Activated T-helper 1 cell treated with anti-CD3 and anti-CD28 coated beads, Interleukin-2, amount 50 U/mL, for 16 hours (primary cell): ENCODE measurements at places on chromosomes 7 and 10.

DNA sequence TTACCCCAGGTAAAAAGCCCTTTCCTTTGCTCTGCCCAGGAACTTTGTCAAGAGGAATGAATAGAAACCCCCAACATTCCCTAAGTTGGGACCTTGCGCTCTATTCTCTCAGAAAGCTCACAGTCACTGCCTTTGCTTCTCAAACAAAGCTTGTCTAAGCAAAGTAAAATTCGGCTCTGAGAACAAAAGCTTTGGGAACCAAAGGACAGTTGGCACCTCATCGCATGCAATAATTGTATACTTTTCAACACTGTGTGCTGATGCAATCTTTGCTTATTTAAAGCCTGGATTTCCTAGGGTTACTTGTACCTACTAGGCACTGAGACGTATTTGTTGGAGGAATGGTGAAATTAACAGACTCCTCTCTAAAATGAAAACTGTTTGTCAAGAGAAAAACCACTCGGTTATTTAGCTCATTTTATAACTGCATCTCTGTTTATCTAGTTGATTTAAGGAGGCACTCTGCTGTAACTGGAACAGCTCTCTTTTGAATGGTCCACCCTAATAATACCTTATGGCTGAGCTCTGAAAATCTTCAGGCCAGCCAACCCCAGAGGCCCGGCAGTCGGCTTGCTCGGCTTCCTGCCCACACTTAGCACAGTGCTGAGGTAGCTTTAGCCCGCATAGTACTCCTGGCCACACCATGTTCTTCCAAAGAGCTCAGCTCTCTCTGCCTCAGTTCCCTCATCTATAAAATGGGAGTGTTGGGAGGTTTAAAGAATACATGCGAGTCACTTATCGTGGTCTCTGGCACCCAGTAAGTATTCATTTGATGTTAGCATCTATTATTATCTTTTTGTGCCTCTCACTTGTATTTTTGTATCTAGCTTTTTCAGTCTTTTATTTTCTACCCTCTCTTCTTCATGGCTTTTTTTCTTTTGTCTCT lies 80.2 kb upstream of the PRR15 start:
- DNase-seq, result no peak

GRCh38 chr7:140056431-140057142 lies 6.2 kb downstream of the PARP12 start:
- no peak for DNase-seq

DNA sequence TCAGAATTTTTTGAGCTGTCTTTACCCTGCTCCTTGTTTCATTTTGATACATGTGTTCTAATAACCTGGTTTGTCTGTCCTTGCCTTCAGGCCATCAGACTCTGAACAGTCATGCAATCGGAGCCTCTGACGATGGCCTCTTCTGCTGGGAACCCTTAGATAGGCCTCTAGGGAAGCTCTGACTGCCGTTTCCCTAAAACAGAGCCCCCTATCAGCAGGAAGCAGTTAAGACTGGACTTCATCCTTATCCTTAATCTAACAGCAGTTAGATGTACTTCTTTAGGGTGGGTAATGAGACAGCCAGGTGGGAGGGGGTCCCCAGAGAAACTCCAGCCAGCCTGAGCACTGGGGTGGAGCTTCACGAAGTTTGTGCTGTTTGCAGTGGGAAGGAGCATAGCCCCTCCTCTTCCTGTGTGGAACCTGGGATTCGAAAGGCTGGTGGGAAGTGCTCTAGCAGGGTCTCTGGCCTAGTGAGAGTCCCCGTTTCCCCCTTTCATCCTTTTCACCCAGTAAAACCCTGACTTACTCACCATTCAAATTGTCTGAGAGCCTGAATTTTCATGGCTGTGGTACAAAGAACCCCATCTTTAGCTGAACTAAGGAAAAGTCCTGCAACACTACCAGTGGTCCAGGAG lies 28.4 kb upstream of the SORCS3 start:
- DNase-seq, result no peak

DNA sequence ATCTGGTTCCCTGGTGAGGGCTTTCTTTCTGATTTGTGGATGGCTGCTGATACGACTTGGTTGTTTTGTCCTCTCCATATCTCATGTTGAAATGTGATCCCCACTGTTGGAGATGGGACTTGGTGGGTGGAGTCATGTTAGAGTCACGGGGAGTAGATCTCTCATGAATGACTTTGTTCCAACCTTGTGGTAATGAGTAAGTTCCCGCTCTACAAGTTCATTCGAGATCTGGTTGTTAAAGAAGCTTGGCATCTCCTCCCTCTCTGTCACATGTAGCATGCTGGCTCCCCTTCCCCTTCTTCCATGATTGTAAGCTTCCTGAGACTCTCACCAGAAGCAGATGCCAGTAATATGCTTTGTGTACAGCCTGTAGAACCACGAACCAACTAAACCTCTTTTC lies 37.1 kb upstream of the NXPH1 start:
- no peak for DNase-seq

DNA sequence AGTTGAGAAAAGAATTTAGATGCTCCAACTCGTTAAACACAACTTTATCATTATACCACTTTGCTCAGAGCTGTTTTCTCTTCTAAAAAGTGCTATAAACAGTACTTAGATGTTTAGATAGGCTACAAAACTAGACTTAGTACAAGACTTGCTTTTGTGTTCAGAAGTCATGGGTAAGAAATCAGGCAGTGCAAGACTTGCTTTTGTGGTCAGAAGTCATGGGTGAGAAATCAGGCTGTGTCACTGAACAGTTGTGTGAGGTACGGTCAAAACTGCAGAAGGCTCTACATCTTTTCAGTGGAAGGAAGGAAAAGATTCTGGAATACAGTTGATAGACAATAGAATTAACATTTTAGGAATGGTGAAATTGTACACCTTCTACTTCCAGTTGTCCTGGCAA lies 239.7 kb downstream of the DNAJB9 start:
- DNase-seq, result no peak

DNA sequence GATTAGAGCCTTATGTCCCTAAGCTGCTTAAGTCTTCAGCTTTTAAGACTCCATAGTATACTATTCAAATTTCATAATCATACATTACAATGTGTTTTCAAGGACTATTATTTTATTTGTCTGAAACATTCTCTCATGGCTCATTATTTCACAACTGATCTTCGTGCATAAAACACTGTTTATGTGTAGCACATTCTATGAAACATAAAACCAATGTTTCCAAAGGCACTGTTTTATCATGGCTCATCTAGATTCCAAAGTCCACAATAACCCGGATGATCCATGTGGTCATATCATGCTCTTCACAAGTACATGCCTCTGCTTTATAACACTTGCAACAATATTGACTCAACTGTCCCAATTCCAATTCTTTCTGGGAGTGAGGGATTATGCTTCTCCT lies 806.1 kb downstream of the TNS3 start:
- DNase-seq, result no peak

DNA sequence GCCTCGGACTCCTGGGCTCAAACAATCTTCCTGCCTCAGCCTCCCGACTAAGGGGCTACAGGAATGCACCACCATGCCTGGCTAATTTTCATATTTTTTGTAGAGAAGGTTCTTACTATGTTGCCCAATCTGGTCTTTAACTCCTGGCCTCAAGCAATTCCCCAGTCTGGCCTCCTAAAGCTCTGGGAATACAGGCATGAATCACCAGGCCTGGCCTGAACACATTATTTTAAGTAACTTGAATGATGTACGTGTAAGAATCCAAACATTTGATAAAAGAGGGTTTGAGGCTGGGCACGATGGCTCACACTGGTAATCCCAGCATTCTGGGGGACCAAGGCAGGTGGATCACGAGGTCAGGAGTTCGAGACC lies 13.0 kb upstream of the BAMBI start:
- no peak for DNase-seq

GRCh38 chr10:131195558-131196159 lies 115.9 kb downstream of the TCERG1L start:
- DNase-seq, result no peak

GRCh38 chr7:49001610-49002033 lies 77.3 kb downstream of the CDC14C start:
- DNase-seq, result no peak

- no peak for DNase-seq
These were observed 142.0 kb downstream of the NRBF2 start for GRCh38 chr10:63275094-63275493.

DNA sequence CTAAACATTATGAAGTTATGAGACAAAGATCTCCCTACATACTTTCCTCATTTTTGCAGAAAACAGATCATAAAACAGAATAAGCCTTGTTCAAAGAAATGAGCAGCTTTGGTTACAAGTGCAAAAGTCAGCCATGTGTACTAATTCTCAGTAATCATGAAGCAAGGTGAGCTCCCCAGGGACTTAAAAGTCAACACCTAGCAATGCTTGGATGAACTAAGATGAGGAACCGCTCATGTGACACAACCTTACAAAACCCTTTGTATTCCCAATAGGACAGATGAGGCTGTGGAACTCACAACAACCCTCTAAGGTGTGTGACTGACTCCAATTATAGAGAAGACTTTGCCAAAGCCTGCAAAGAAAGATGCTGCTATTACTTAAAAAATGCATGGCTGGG lies 154.5 kb downstream of the SLC25A13 start:
- no peak for DNase-seq

DNA sequence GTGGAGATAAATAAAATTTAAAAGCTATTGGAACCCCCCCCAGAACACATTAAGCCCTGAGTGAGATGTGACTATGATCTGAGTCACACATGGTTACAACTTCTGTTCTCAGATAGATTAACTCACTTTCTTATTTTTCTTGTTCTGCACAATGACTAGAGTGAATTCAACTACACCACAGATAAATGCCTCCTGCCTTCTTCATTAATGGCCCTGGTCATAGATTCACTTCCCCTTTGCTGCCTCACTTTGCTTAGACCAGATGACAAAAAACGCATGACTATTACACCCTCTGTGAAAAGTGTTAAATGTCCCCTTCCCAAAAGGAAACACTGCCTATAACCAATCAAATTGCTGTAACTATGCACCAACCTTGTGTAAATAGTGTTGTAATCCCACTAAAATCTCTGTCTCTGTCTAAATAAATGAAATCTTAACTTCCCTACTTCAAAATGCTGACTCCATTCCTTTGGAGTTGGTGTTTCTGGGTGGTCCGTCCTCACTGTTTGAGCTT lies 49.4 kb downstream of the AKR1D1 start:
- no peak for DNase-seq
